Choroid plexus epithelial cell (primary cell): ENCODE measurements at places on chromosomes 12 and 14.

- DNase-seq = peak; percentile 6
These were observed 462.0 kb upstream of the SYT1 start for GRCh38 chr12:78402366-78403134.

DNA sequence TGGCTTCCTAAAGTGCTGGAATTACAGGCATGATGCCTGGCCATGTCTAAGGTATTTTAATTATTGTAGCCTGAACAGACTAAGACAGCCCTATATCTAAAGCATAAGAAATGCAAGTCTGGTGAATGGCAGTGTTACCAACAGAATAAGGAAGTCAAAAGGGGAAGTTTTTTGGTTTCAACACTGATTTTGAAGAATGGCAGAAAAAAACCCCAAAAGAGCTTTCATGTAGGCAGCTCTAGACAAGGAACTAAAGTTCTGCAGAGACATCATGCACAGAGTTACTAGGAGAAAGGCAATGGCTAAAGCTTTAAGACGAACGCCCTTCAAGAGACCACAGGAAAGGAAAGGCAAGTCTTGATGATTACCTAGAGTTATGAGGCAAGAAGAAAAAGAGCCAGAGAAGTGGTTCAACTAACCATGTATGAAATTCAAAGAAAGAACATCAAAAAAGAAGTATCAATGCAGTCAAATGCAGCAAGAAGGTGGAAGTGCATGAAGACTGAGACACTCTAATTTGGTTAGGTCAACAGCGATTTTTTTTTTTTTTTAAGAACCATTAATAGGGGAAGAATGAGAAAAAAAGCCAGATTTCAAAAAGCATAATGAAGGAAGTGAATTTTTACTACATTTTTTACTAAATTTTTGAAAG is 50.8 kb downstream of the RPS6KA5 start:
- no peak for DNase-seq

DNA sequence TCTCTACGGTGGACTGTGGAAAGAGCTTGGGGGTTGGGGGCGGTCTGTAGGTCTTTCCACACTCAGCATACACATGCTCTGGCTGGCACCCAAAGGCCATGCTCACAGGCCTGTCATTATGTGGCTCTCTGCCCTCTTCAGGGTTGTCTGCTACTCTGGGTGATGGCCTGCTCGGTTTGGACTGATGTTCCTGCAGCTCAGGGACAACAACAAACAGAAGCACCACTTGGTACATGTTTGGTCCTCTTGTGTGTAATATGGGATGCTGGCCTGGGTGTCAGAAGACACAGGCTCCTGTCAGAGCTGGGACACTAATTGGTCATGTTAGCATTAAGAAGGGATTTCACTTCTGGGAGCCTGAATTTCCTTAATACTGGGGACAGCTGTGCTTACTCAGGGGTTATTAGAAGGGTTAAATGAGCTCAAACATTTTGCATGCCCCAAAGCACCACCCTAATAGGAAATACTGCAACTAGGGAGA is 32.7 kb upstream of the SELPLG start:
- peak; percentile 53 for DNase-seq

DNA sequence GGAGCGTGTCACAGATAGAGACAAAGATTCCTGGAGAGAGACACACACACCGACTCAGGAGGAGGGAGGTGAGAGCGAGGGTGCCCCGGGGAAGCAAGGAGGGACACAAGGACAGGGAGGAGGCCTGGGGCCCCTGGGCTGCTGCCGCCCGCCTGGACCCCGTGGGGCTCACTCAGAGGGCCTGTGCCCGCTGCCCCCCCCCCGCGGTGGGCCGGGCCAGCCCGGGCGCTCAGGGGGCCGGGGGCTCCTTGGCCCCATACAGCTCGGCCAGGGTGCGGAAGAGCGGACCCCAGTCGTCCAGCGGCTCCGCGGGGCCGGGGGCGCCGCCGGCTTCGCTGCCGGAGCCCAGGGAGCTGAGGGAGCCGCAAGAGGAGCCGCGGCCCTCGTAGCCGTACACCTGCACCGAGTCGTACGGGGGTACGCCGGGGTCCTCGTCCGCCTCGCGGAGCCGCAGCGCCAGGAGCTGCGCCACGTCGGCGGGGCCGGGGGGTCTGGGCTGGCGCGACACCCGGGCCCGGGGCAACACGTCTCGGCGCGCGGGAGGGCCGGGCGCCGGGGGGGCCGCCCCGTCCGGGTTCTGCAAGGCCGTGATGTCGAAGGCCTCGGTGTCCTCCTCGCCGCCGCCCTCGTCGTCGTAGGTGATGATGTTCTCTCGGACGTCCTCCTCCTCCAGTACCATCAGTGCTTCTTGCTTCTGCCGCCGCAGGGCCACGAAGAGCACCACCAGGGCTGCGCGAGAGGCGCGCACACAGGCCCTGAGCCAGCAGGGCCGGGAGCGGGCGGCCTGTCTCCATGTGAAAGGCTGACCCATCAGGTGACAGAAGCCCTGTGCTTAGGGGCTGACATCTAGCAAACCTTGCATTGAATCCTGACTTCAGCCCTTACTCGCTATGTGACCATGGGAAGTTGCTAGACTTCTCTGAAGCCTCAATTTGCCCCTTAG is 6.0 kb downstream of the PSMB11 start:
- DNase-seq = no peak

GRCh38 chr14:44966601-44967336 is 4.8 kb downstream of the TOGARAM1 start:
- peak; percentile 40 for DNase-seq

- peak; percentile 94 for DNase-seq
These were observed 121.1 kb downstream of the ANO6 start for GRCh38 chr12:45336762-45337596.

GRCh38 chr12:20599757-20600156 is 95.4 kb upstream of the SLCO1C1 start:
- DNase-seq = no peak

DNA sequence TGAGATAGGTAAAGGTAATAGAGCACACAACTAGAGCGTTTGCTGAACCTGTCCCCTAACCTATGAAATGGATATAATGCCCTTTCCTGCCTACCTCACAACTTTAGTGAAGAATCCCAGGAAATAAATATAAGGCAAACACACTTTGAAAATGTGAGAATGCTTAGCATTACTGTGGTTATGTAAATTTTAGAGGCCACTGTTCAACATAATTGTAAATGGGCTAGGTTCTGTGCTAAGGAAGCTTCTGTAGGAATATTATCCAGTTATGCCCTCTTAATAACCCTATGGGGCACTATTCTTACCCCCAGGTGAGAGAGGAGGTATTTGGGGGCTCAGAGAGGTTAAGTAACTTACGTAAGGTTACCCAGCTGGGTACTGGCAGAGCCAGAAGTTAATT is 92.5 kb upstream of the TMEM233 start:
- DNase-seq = no peak
